ENCODE measurements at places on chromosomes 13 and 19. TPM values are rescaled to one million over a fixed set of nuclear protein-coding genes. Genes with fewer than 3 reads are reported as not detected.

ZNF547 gene
- polyA plus RNA-seq: 3.1 TPM

PRODH2 gene
- not detected for polyA plus RNA-seq

GPATCH1 gene
- 3.5 TPM for polyA plus RNA-seq

CCDC169 gene
- 1.2 TPM for polyA plus RNA-seq

TTC9B gene
- not detected for polyA plus RNA-seq

VSTM1 gene
- polyA plus RNA-seq: not detected

ZNF880 gene
- polyA plus RNA-seq: 8.3 TPM

DPP9 gene
- 31.5 TPM for polyA plus RNA-seq

GNA15 gene
- polyA plus RNA-seq: 0.17 TPM

TSSK6 gene
- polyA plus RNA-seq: 1.7 TPM

ZNF579 gene
- 11.6 TPM for polyA plus RNA-seq

FLT3LG gene
- 5.6 TPM for polyA plus RNA-seq

KASH5 gene
- not detected for polyA plus RNA-seq

ZNF544 gene
- polyA plus RNA-seq: 36.1 TPM

FCER2 gene
- not detected for polyA plus RNA-seq

CUL4A gene
- 34.9 TPM for polyA plus RNA-seq

UBE2L5 gene
- not detected for polyA plus RNA-seq

F10 gene
- polyA plus RNA-seq: 0.14 TPM

PSG1 gene
- polyA plus RNA-seq: not detected

TMPRSS9 gene
- not detected for polyA plus RNA-seq

SMIM24 gene
- polyA plus RNA-seq: not detected

MBD3L4 gene
- not detected for polyA plus RNA-seq

SLC27A1 gene
- polyA plus RNA-seq: 10.4 TPM

RNF17 gene
- polyA plus RNA-seq: 0.30 TPM

TEKTIP1 gene
- polyA plus RNA-seq: not detected

STARD13 gene
- polyA plus RNA-seq: 11.0 TPM

CRX gene
- polyA plus RNA-seq: not detected

ERF gene
- 102 TPM for polyA plus RNA-seq

CELF5 gene
- not detected for polyA plus RNA-seq

PCDH17 gene
- 2.1 TPM for polyA plus RNA-seq

CPB2 gene
- polyA plus RNA-seq: not detected

RASIP1 gene
- 66.2 TPM for polyA plus RNA-seq

SBK3 gene
- 0.19 TPM for polyA plus RNA-seq

OR4F17 gene
- polyA plus RNA-seq: not detected

LILRB1 gene
- not detected for polyA plus RNA-seq

ZNF625 gene
- polyA plus RNA-seq: 0.73 TPM

NAXD gene
- polyA plus RNA-seq: 40.4 TPM

MIR17HG gene
- 1.8 TPM for polyA plus RNA-seq

PTH2 gene
- not detected for polyA plus RNA-seq

SNRNP70 gene
- polyA plus RNA-seq: 300 TPM

MRI1 gene
- polyA plus RNA-seq: 82.4 TPM

TEX26 gene
- polyA plus RNA-seq: not detected

ZNF442 gene
- 0.11 TPM for polyA plus RNA-seq

ZNF723 gene
- not detected for polyA plus RNA-seq

LHFPL6 gene
- polyA plus RNA-seq: 19.4 TPM

Measured in endothelial cell of umbilical vein (primary cell).